ENCODE measurements at places on chromosomes 1 and 21. TPM values are rescaled to one million over a fixed set of nuclear protein-coding genes. Genes with fewer than 3 reads are reported as not detected.

The TTC39A gene
- 21.0 TPM for total RNA-seq

DNA sequence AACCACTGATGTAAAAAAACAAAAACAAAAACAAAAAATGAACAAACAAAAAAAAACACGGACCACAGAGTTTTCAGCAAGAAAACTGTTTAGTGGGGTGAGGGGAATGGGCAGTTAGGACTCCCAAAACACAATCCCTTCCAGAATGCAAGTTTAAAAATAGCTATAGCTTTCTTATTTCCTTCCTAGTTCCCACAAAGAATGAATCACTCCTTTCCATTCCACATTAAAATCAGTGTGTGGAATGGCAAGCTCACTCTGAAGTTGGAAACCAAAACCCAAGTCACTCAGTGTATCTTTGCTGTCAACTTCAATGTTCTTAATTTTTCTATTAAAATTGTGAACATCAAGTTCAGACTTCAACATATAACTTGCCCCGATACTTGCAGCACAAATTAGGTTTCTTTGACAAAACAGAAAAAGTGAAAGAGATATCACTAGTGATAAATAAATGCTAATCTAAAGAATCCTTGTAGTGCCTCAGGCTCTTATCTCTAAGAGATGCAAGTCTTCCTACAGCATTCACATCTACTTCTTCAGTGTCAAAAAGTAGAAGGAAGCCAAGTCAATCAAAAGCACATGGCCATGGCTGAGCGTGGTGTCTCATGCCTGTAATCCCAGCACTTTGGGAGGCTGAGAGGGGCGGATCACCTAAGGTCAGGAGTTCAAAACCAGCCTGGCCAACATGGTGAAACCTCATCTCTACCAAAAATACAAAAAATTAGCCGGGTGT, 45.5 kb downstream of the TOR3A start:
- H3K36me3 ChIP-seq = no peaks in the 10 kb centered on the region
- no peak for DNase-seq
- H3K4me1 ChIP-seq = peaks cover 9% of the 10 kb centered on the region
- no peak overlapping the region for H3K4me3 ChIP-seq

The FCER1A gene
- not detected for total RNA-seq

DNA sequence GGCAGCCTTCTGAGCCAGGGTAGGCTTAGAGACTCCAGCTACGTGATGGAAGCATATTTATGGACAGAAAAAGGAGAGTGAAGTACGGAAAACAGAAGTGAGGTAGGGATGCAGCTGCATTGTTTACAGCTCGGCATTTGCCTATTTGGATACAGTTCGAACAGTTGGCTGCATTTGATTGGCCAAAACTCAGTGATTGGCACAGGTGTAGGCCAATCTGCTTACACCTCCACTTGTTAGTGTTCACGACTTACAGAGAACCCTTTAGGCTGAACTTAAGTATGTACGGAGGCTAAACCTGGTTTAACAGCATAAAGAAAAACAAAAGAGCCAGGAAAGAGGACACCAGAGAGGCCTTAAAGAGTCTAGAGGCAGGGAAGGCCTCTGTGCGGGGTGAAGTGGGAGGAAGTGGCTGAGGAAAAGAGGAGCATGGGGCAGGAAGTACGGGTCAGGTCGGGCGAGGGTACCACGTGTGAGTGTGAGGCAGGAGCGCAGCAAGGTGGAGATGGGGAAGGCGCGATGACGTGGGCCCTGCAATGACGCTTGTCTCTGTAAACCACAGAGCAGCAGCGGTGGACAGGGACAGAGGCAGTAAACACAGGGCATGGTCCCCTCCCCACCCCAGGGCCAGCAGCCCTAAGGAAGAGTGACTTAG, 32.0 kb downstream of the RSPH1 start:
- peak; percentile 50 for DNase-seq
- H3K27ac ChIP-seq = peak overlapping the region; percentile 33
- H3K4me3 ChIP-seq = no peak overlapping the region
- no peaks in the 10 kb centered on the region for H3K36me3 ChIP-seq
- peaks cover 32% of the 10 kb centered on the region for H3K4me1 ChIP-seq

Measured in Caco-2 (cell line).